ENCODE measurements at places on chromosomes 5 and 9. TPM values are rescaled to one million over a fixed set of nuclear protein-coding genes. Genes with fewer than 3 reads are reported as not detected.

TMEM174 gene
- polyA plus RNA-seq = 11.0 TPM

GZMA gene
- polyA plus RNA-seq = 0.33 TPM

SARDH gene
- polyA plus RNA-seq = 10.1 TPM

PCDHB16 gene
- polyA plus RNA-seq = 8.4 TPM

PCDHB13 gene
- polyA plus RNA-seq = 5.5 TPM

DRD1 gene
- polyA plus RNA-seq = not detected

SUSD3 gene
- polyA plus RNA-seq = 9.4 TPM

MUSK gene
- polyA plus RNA-seq = not detected

PFN3 gene
- polyA plus RNA-seq = 0.26 TPM

PCDHB14 gene
- 10.1 TPM for polyA plus RNA-seq

ABO gene
- 19.7 TPM for polyA plus RNA-seq

SPINK13 gene
- polyA plus RNA-seq = 0.23 TPM

SSBP2 gene
- polyA plus RNA-seq = 125 TPM

SLC34A3 gene
- polyA plus RNA-seq = 13.7 TPM

ADAMTS16 gene
- polyA plus RNA-seq = 84.3 TPM

Data from left renal pelvis (tissue), 4 donors.